ENCODE measurements at places on chromosomes 3 and 15.

DNA sequence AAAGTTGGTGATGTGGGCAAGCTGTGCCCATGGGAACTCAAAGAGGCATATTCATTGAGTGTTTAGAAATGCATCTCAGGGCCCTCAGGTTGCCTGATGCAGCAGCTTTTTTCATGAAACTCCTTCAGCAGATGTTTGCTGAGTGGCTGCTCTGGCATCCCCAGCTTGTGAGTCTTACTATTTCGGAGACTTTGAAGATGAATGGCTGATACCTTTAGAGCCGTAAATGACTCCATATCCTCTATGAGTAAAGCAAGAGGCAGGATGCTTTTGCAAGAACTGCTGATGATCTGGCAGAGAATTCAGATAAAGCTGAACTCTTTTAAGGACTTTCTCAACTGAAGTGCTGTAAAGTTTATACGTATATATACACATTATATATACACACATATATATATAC lies 384.3 kb downstream of the CACNA2D3 start:
- no peak for DNase-seq

GRCh38 chr15:62895905-62896316 lies 146.6 kb upstream of the TPM1 start:
- DNase-seq, result peak; percentile 53

- peak; percentile 38 for DNase-seq
Measured at GRCh38 chr3:94990952-94991705, 928.3 kb downstream of the NSUN3 start.

DNA sequence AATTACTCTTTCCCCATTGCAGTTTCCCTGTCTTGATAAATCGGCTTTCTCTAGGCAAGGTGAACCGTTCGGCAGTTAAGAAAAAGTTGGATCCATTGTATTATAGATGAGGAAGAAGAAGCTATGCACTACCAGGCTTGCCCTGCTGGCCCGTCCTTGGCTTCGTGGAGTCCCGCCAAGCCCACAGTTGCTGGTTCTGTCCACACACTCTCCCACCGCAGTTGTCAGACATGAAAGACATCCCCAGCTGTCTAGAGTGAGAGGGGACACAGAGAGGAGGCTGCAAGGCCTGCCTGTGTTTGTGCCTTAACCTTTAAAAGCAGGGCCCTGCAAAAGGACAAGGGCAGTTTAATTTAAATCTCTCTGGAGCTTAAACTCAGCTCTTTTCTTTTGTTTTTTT lies 47.2 kb upstream of the PLCL2 start:
- no peak for DNase-seq

GRCh38 chr15:40410476-40410875 lies 4.9 kb downstream of the IVD start:
- DNase-seq, result no peak

DNA sequence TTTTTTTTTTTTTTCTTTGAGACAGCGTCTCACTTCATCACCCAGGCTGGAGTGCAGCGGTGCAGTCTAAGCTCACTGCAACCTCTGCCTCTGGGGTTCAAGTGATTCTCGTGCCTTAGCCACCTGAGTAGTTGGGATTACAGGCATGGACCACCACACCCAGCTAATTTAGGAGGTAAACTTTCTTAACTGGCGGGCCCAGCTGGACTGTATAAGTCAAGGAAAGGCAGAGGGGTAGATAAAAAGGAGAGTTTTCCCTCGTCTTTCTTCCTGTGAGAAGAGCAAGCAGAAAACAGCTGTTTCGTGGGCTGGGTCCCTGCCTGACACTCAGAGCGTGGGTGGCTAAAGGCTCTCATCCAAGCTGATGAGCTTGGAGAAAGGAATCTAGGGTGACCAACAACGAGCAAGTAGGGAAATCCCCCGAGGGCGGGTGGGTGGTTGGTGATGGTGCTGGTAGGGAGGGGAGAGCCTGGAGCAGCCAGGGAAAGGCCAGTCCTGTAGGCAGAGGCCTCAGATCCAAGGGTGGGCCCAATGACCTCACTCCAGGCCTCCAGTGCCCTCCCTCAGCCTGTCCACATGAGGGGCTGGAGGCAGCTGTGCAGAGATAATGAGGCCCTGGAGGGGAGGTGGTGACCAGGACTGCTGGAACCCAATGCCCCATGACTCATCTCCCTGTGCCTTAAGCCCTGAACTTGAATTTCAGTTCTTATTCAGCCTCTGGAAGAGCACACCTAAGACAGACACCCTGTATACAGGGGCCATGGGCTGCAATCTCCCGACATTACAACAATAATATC lies 43.1 kb upstream of the LIMD1 start:
- peak; percentile 44 for DNase-seq

GRCh38 chr15:79492065-79492464 lies 59.9 kb downstream of the MINAR1 start:
- DNase-seq, result no peak

DNA sequence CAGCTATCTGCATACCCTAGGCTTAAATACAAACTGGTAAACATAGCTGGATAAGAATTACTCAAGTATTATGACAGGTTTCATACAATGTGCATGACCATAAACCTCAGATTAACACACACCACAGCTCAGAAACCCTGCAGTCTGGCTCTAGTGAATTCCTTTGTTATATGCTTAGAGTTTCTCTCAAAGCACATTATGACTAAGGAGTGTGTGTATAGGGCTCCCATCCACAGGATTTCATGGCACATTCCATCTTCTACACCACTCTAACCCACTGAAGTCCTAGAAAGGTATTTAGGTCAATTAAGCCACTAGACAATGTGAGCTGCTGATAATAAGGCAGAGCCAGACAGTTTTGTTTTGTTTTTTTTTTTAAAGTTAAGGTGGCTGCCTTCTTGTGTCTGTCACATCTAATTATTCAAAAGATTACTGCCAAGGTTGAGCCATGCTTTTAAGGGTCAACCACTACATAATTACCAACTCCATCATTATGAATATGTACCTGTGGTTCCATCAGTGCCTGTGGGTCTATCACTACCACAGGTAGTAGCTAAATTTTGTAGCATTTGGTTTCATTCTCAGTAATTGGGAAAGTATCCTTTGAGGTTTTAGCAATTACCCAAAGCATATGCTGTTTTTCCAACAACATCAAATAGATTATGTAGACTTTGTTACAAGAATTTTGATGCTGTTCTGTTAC lies 107.0 kb downstream of the ALCAM start:
- peak; percentile 68 for DNase-seq

DNA sequence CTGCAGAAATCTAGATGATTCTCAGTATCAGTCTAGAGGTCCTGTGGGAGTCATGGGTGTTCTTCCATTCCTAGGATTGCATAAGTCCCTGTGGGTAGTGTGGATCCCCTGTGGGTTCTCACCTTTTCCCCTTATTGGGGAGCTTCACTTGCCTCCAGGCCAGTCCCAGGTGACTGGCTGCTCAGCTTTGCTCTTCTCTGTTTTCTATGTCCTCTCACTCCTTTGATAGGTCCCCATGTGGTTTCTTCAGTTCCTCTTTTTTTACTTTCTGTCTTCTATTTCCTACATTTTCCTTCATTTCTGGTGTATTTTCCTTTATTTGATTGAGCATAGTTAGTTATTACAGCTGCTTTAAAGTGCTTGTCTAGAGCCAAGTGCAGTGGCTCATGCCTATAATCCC lies 10.9 kb downstream of the TEX55 start:
- DNase-seq, result no peak

- no peak for DNase-seq
Measured at GRCh38 chr3:119559441-119559963, at the start of gene CD80. TSS of gene CD80 (minus strand) at chr3:119559614. CDS start at chr3:119557728, 1,886 bp downstream.

GRCh38 chr3:149377408-149378364 lies at the start of gene TM4SF1:
TSS of gene TM4SF1 (minus strand) at chr3:149377649. CDS start at chr3:149377547, 102 bp downstream.
- DNase-seq, result peak; percentile 38

DNA sequence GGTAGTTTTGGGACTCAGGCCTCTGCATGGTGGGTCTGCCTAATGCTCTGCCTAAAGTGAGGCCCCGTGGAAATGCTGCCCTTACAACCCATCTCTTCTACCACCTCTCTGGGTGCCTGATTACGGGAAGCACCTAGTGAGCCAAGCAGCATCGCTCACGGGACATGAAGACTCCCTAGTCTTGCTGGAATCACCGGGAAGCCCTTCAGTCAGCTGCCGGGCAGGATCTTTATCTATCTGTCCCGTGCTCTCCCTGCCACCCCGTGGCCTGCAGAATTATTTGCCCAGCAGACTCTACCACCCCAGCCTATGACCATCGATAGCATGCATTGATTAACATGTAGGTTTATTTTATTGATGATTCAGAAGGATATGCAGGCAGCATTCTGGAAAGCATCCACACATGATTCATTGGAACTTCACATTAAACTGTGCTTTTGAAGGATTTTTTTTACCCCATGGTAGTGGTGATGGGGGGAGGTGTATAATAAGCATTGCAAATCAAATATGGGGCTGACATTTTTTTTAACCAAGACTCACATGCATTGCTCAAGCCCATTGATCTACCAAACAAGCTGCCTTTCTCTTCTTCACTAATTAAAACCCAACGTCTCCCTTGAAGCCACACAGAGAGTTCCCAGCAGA lies 63.1 kb downstream of the ATP2B2 start:
- DNase-seq, result no peak

DNA sequence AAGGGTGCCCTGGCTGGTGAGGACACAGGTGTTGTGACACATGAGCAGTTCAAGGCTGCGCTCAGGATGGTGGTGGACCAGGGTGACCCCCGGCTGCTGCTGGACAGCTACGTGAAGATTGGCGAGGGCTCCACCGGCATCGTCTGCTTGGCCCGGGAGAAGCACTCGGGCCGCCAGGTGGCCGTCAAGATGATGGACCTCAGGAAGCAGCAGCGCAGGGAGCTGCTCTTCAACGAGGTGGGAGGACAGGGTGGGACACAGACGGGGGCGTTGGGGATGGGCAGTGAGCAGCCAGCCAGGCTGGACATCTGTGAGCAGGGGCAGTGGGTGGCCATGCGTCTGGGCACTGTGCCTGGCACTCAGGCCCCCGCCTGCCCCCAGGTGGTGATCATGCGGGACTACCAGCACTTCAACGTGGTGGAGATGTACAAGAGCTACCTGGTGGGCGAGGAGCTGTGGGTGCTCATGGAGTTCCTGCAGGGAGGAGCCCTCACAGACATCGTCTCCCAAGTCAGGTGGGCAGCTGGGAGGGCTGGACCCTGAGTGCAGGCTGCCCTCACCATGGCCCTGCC lies 10.3 kb downstream of the ANKRD63 start:
- no peak for DNase-seq

DNA sequence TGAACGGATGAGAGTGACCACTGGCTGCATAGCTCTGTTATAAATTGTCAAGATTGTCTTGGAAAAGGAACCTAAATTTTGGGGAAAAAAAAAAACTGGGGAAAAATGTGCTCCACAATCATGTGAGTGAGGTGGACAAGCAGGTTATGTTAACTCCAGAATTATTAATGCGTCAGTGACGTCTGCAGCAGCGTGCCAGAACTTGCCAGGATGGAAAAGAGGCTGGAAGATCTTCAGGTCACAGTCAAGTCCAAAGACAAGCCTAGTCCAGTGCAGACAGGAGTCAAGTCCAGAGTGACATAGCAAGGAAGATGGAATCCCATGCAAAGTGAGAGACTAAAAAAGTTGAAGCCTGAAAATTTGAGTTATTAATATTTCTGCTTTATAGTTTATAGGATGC lies 140.6 kb downstream of the RYR3 start:
- no peak for DNase-seq

Measured in eye (tissue), 1 donor.